ENCODE measurements at places on chromosomes 1 and 21.

DNA sequence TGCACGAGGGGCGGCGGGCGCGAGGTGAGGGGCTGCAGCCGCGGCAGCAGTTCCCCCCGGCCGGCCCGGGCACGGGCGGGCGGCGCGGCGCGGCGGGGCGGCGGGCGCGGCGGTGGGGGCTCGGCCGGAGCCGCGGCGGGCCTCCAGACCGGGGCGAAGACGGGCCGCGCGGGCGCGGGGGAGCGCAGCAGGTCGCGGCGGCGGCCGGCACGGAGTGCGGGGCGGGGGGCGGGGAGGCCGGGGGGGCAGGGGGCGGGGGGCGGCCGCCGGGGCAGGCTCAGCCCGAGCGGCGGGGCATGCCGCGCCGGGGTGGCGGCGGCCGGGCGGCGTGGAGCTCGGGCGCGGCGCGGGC lies 311 bp downstream of the IRF2BP2 start:
- no peak for DNase-seq

- DNase-seq: no peak
These were observed 87.1 kb downstream of the ABCA4 start for GRCh38 chr1:94033849-94034248.

DNA sequence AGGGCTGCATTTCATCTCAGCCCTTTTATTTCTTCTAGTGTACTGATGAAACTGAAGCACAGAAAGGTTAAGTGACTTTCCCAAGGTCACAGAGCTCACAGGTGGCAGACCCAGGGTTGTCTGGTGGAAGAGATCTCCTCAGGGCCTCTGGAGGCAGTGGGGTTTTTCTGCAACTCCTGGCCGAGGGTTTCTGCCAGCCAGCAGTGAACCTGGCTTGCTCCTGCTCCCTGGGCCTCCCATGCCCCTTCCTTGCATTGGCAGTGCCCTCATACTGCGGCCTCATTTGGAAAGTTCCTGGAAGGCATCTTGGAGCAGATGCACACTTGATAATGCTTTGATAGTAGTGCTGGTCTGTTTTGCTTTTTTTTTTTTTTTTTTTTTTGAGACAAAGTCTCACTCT lies 7.7 kb downstream of the GALNT2 start:
- DNase-seq: no peak

DNA sequence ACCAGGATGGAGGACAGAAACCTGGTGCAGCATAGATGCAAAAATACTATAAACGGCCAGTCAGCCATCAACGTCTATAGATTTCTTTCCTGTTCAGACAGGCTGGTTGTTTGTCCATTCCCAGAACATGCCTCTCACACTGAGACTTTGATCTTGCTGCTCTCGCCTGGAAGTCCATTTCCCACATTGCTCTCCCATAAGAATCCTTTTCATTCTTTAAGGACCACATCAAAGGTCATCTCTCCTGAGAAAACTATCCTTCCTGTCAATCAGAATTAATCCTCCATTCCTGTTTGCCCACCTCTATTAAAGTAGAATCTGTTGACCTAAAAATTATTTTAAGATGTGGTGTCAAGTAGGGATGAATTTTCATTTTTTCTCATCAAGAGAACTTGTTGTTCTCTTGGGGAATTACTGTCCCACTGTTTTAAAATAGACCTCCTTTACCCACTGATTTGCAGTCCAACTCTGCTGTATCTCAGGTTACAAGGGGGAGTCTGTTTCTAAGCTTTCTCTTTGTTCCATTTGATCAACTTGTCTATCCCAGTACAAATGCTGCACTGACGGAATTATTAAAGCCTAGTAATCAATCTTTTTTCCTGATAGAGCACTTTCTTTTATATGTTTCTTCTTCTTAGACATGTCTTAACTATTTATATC lies 172.7 kb downstream of the PATJ start:
- no peak for DNase-seq

DNA sequence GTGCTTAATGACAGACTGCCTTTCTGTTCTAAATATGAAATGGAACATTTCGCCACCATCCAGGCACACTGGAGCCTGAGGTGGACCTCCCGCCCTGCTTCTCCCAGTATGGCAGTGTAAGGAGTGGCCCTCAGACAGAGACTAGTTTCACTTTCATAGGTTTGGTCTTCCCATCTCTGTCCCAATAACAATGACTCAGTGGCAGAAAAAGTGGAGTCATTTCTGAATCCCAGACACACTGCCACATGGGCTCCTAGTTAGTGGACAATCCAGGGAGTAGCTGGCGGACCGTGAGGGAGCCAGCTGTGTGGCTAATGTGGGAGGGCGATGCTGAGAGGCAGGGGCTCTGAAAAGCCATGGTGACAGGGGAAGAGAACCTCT lies 95.6 kb upstream of the TSPAN2 start:
- DNase-seq: no peak
